Nephron progenitor cell (in vitro differentiated cells): ENCODE measurements at places on chromosomes 13 and 19.

DNA sequence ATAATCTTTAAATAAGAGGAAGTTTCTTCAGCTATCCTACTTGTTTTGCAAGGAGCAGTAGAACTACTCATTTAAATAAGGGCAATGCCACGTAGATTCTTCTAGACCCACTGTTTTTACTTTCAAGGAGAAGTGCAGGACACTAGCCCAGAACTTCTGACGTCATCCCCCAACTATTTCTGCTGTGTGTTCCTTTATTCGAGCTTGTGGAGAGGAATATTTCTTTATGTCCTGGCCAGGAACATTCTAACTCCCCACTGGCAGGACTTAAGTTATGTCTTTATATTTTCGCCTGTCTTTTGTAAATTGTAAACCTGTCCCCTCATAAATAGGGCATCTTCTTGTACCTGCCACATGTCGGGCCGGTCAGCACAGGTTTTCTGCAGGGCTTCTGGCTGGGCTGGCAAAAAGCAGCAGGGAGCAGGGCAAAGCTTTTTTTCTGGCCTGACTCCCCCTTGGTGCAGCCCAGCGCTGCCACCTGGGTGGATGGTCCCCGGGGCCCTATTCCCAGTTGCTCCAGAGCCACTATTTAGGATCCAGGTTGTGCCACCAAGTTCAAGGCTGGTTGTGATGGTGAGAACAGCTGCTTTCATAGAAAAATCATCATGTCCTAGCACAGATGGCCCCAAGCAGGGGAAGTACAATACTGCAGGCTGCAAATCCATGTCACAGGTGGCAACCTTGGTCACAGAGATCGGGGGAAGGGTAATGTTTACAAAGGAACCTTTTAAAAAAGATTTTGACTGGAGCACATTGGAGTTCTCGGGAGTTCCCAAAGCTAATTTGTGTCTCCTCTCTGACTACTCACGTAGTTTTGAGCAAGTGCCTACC, 1.8 kb downstream of the MBNL2 start:
- peak; percentile 33 for DNase-seq

GRCh38 chr13:32284927-32285632, 30.1 kb downstream of the ZAR1L start:
- no peak for DNase-seq

DNA sequence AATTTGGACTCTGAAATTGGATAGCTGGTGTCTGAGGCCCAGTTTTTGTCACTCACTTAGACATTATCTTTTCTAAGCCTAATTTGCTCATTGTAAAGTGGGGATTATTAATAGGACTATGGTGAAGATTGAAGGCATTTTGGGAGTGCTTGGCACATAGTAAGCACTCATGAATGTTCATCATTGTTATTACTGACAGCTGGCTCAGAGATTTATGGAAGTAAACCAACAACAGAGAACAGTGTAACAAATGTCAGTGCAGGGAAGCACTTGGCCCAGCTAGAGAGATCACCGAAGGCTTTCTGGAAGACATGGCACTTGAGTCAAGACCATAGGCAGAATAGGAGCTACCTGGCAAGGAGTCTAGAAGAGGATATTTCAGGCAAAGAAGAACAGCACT, 92.3 kb downstream of the RFC3 start:
- no peak for DNase-seq

GRCh38 chr13:33676045-33676989, 141.6 kb upstream of the RFC3 start:
- peak; percentile 9 for DNase-seq

DNA sequence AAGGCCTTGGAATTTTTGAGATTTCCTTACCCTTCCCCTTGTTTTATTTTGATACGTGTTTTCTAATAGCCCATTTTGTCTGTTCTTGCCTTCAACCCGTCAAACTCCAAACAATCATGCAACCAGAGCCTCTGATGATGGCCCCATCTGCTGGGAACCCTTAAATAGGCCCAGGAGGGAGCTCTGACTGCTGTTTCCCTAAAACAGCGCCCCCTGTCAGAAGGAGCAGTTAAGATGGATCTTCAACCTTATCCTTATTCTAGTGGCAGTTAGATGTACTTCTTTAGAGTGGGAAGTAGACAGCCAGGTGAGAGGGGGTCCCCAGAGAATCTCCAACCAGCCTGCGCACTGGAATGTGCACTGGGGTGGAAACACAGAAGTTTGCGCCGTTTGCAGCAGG, 1031.0 kb upstream of the PCDH9 start:
- DNase-seq, result no peak

DNA sequence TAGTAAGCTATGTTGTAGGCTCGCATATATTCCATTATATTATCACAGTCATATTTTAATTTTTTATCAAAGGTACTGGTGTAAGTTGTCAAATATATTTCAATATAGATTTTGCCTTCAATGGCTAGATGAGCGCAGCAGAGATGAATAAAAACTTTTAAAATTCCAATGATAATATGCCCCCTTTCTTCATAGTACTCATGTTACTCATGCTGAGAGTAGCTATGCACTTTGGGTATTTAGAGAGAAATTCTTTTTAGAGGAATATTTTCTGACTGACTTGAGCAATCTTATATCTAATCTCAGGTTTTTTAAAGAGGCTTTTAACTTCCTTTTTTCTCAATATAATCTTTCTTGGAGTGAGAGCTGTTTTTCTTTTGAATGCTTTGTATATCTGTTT, 11.4 kb downstream of the ZNF254 start:
- no peak for DNase-seq

- DNase-seq, result no peak
These were observed 52.7 kb downstream of the KCTD12 start for GRCh38 chr13:76833441-76833954.

DNA sequence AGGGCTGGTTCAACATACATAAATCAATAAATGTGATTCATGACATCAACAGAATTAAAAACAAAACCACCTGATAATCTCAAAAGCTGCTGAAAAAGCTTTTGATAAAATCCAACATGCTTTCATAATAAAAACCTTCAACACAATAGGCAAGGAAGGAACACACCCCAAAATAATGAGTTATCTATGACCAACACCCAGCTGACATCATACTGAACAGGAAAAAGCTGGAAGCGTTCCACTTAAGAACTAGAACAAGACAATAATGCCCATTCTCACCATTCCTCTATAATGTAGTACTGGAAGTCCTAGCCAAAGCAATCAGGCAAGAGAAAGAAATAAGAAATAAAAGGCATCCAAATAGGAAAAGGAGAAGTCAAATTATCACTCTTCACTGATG, 116.2 kb upstream of the FREM2 start:
- no peak for DNase-seq

GRCh38 chr19:16361254-16361653, 36.6 kb downstream of the KLF2 start:
- no peak for DNase-seq

- DNase-seq, result no peak
These were observed 127.7 kb downstream of the UQCRFS1 start for GRCh38 chr19:29085206-29085605.

DNA sequence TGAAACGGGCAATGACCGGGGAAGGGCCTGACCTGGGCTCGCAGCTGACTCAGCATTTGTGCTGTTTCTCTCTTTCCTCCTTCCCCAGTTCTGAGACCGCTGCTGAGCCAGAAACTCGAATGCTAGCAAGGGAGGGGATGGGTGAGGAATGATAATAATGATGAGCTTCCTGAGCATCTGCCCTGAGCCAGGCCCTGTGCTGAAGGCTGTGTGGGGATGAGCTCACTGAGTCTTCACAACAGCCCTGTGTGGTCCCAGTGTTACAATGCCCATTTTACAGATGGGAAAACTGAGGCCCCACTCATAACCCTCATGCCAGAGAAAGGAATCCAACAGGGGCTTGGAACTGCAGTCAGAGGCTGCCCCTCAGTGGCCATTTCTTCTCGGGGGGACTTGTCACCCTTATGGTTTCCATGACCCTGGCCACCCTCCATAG, 8.1 kb downstream of the SULT2B1 start:
- DNase-seq, result no peak
